ENCODE measurements at places on chromosomes 13 and 19.

GRCh38 chr13:33349986-33350826 lies 64.7 kb upstream of the STARD13 start:
- DNase-seq = no peak

DNA sequence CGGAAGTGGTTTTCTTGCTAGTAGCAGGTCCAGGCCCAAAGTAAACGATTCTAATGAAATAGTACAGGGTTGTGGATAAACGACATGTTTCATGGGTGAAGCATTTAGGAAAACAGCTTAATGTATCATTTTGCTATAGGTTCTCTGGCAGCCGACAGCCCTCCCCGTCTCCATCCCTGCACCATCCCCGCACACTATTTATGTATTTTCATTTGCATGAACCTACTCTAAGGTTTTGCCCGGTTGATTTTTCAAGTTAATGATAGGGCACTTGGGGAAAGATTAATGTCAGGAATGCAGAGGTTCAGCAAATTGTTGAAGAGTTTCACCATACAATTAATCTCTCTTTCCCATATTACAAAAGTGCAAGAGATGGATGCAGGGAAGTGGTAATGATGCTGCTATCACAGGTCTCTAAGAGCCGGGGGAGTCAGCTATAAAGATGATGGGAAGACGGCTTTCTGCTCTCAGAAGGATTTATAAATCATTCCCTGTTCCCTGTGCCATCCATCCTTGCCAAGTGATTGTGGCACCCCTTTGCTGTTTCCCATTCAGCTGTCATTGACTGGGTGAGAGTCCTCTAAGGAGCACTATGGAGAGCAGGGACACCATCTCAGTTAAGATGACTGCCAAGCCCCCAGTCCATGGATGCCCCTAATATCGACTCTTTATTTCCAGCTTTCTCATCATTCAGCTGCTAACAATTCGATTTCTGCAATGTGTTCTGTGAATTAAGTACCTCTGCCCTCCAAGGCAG lies 186.3 kb downstream of the IRS2 start:
- DNase-seq = no peak

DNA sequence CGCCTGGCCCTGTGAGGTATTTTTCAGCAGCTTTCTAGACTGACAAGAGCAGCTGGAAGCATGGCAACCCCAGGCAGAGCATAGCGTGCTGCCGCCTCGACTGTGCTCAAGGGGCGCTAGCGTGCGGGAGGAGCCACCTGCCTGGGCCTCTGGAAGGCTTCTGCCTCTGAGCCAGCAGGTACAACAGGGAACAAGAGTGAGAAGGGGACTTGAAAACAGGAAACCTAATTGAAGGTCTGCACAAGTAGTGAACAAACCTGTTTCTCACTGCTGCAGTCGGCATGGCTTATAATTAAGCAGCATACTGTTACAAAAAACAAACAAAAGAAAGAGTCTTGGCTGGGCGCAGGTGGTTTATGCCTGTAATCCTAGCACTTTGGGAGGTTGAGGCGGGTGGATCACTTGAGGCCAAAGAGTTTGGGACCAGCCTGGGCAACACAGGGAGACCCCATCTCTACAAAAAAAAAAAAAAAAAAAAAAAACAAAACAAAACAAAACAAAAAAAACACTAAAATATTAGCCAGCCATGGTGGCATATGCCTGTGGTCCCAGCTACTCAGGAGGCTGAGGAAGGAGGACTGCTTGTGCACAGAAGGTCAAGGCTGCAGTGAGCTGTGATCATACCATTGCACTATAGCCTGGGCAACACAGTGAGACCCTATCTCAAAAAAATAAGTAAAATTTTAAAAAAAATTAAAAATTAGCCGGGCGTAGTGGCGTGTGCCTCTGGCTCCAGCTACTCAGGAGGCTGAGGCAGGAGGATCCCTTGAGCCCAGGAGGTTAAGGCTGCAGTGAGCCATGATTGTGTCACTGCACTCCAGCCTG lies 12.6 kb upstream of the GARRE1 start:
- no peak for DNase-seq

DNA sequence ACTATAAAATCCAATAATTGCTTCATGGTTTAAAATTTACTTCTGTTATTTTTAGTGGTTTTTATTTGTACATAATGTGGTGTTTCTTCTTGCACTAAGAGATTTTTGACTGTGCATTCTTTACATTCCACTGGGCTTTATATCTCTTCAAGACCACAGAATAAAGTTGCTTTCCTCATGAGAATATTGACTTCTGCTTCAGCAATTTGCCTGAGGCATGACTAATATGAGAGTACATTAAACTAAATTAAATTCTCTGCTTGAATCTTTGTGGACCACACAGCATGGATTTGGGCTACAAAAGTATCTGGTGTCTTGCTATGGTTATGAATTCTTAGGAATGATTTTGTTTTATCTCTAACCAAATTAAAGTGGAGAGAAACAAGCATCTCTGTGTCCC lies 1463.4 kb upstream of the PCDH20 start:
- no peak for DNase-seq

DNA sequence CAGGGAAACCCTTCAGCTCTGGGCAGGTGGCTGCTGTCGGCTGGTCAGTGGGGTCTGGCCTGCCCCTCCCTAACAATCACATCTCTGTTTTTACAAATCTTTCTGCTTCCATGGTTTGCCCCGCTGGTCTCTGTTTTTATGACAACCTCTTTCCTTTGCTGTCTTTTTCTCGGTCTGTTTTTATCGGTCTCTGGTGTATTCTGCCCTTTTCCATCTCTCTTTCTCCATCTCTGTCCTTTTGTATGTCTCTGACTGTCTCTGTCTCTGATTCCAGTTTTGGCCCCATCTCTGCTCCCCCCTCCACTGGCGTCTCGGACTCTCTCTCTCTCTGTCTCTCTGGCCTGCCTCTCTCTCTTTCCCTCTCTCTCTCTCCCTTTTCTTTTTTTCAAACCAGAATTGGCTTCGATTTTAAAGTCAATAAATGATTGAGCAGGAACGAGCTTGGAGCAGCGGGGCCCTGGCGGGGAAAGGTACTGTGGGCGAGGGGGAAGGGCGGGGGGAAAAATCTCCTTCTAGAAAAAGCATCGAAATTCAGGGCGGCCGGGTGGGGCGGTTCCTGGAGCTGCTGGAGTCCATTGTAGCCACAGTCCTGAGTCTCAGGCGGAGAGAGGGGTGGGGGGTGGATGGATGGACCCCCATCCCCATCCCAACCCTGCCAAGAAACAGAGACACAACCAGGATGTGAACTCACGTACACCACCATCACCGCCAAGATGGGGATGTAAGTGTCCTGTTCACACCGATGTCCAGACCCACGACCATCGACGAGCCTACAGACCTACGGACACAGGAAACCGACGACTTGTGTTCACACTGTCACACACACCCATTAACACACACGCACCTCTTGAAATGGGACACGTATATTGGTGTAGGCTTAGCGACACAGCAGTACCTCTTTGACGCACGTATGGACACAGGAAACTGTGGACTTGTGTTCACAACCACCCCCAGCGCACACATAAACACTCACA lies 3.0 kb downstream of the NFIX start:
- no peak for DNase-seq

DNA sequence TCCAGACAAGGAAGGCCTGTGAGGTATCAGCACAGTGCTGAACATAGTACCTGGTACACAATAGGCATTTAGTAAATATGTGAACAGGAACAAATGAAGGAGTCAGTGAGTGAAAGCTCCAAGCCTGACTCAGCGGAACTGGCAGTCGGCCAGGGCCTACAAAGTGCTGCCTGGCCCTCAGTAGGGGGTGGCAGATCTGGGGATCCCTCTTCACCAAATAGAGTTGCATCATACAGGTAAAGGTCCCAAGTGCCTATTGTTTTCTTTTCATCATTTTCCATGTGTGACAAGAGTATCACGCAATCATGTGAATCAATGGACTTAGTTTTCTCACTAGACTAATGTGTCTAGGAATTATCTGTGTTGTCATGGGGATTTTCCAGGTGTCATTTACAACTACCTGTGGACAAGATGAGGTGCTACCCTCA lies 9.2 kb downstream of the CYP2B6 start:
- no peak for DNase-seq

GRCh38 chr19:13460045-13460444 lies 46.2 kb downstream of the CACNA1A start:
- no peak for DNase-seq

GRCh38 chr19:5131031-5131505 lies 162.2 kb downstream of the KDM4B start:
- DNase-seq = no peak

DNA sequence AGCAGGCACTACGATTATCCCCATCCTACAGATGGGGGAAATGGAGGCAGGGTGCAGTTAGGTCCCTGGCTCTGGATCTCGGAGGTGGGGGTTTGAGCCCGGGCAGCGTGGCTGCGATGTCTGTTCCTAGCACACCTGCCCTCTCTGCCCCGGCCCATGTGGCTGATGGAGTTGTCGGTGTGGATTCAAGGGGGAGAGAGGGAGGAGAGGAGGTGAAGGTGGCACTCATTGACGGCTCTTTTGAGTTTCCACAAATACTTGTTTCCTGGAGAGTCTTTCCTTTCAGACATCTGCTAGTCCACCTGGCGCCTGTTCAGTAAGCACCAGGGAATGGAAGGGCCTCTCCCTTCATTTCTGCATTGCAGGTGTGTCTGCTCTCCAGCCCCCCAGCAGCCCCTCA lies 69.9 kb downstream of the ARHGEF18 start:
- DNase-seq = no peak

- DNase-seq = no peak
Observed at GRCh38 chr19:13521066-13521465, 14.8 kb upstream of the CACNA1A start.

DNA sequence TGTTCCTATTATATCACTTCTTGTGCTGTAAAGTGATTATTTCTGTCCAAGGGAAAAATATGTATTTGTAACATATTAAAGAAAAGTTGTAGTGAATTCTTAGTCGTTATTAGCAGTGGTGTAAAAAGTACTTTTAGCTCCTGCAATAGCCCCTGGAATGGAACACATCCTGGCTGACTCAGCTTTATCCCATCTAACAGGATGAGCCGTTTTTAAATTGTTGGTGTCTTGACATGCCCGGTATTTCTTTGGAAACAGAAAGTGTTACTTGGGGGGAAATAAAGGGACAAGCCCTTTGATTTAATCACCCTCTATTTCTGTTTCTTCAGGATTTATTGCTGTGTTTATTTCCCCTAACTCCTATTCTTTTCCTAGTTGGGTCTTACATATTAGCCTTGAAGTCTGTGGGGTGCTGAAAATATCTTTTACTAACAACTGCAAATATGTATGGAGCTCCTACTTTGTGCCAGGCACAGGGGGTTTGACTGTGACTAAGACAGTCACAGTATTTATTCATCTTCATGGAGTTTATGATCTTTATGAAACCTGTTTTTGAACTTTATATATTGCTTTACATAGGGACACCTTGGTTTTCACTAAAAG lies 17.9 kb downstream of the COG3 start:
- DNase-seq = no peak

- no peak for DNase-seq
Observed at GRCh38 chr13:29858667-29859066, 8.2 kb upstream of the UBL3 start.

- no peak for DNase-seq
Observed at GRCh38 chr13:48892053-48892687, 83.5 kb upstream of the FNDC3A start.

DNA sequence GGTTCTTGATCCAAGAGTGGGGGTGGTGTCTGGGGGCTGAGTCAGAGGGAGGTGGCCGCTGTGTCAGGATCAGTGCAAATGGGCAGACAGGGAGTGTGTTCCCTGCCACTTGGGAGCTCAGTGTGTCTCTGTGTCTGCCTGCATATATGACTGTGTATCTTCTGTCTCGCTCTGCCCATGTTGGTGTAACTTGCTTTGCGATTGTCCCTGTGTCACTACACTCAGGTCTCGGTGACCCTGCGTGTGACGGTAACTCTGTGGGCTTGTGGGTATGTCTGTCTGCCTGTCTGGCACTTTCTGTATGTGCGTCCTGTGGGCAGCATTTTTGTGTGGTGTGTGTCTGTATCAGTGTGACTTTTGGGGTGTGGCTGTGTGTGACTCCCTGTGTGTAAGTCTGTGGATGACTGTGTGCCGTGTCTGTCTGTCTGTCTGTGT lies 8.2 kb upstream of the ERFL start:
- no peak for DNase-seq

DNA sequence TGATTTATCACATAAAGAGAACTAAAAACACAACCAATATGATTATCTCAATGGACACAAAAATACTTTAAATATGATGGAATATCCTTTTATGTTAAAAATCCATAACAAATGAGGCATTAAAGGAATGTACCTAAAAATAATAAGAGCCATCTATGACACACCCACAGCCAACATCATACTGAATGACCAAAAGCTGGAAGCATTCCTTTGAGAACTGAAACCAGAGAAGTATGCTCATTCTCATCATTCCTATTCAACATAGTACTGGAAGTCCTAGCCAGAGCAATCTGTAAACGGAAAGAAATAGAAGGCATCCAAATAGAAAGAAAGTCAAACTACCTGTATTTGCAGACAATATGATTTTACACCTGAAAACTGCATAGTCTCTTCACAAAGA lies 671.0 kb downstream of the SLITRK1 start:
- no peak for DNase-seq

DNA sequence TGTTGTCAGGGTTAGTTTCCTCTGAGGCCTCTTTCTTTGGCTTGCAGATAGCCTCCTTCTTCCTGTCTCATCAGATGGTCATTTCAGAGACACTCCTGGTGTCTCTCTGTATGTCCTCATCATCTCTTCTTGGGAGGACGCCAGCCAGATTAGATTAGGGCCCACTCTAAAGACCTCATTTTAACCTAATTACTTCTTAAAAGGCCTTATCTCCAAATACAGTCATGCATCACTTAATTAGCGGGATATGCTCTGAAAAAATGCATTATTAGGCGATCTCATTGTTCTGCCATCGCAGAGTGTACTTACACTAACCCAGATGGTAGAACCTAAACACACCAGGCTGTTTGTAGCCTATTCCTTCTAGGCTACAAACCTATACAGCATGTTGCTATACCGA lies 89.0 kb downstream of the CDK8 start:
- no peak for DNase-seq

- no peak for DNase-seq
Observed at GRCh38 chr19:45976178-45976577, 2.5 kb upstream of the NOVA2 start.

GRCh38 chr13:110138010-110138699 lies 168.8 kb downstream of the COL4A1 start:
- peak; percentile 81 for DNase-seq

DNA sequence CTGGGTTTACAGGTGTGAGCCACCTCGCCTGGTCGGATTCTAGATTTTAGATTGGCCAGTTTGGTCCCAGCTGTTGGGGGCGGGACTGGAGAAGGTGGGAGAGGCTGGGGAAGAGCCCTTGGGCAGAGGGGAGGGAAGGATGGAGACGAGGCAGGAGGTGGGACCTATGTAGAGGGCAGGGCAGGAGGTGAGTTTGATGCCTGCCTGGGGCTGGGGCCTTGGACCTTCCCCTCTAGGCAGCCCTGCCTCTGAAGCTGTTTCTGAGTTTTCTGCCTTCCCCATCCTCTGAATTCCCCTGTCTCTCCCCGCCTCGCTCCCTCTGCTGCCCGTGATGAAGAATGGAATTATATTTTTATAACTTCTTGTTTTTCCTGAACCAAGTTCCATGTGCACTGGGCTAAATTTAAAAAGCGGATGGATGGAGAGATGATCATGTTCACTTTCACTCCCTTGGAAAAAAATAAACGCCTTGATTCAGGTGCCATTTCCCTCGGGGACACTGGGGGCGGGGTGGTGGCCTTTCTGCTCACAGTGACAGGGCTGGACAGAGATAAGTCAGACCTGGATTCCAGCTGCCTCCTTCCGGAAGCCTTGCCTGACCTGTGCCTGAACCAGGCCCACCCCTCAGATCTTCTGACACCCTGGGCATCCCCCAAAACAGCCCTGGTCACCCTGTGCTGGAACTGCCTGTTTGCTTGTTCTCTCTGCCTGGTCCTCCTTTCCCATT lies 16.5 kb upstream of the TNFAIP8L1 start:
- DNase-seq = no peak
